SK-N-SH (cell line): ENCODE measurements at places on chromosomes 5 and 9.

GRCh38 chr5:174287761-174288160 lies 242.3 kb downstream of the NSG2 start:
- no peak for DNase-seq

DNA sequence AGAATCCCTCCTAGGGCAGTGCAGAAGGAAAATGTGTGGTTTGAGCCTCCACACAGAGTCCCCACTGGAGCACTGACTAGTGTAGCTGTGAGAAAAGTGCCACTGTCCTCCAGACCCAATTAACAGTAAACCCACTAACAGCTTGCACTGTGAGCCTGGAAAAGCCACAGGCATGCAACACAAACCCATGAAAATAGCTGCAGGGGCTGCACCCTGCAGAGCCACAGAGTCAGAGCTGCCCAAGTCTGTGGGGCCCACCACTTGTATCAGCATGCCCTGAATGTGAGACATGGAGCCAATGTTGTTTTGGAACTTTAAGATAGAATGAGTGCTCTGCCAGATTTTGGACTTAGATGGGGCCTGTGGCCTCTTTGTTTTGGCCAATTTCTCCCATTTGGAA lies 119.8 kb upstream of the CDH9 start:
- DNase-seq: no peak

DNA sequence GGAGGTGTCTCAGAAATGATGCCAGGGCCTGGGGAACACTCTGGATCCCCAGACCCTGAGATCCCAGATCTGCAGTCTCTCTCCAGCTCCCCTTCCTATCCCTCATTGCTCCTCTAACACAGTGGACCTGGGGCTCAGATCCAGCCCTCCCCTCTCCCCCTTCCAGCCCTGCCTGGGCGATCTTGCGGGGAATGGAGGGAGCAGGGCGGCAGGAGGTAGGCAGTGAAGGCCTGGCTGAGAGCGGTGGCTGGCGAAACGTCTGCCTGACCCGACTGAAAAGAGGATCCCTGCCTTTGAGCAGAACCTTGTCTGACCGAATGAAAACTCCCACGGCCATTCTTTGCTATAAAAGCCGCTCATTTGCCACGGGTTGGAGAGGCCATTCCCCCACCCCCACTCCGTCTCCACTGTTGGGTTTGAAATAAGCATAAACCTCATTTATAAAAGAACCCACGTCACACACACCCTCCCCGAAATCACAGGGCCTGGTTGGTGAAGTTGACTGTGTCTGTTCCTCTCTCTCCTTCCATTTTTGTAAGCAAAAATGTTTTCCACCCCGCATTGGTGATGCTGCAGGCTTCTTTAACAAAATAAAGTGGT lies 8.8 kb downstream of the MSX2 start:
- DNase-seq: no peak

DNA sequence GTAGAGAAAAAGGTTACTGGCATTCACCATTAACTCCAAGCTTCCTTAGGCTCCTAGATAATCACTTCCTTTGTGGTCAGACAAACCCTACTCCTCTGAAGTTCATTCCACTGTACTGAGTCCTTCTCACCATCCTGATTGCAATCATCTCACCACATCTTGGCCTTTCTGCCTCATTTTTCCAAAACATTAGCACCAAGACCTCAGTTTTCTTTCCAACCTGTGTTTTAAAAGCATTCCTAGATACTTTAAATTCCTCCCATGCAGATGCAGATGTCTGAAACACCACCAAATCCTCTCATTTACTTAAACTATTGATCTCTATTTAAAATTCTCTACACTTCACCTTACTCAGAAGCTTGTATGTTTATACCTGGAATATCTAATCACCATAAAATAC lies 961.3 kb upstream of the CTNND2 start:
- no peak for DNase-seq

- no peak for DNase-seq
Measured at GRCh38 chr5:40842351-40842750, 1.2 kb downstream of the CARD6 start.

DNA sequence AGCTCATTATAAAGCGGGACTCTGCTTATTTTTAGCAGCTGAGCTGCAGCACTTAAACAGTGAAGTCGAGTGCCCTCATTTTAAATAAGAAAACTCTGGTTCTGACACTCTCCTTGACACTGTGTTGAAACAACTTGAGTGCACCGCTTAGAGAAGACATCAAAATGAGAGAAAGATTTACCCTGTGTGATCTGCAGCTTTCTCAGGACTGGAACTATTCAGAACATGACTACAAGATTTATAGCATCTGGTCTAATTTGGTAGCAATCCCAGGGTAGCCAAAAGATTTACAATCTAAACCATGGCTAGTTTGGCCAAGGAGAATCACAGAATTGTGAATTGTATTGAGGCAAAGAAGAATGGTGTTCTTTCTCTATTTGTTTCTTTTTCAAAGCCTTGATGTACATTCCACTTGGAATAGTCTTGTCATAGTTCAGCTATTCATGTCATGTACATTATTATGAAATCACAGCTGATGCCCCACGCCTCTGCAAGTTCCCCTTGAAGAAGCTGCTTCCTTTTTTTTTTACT lies 38.7 kb downstream of the PLEKHG4B start:
- DNase-seq: no peak

GRCh38 chr9:89576404-89576839 lies 28.4 kb upstream of the GADD45G start:
- peak; percentile 37 for DNase-seq

DNA sequence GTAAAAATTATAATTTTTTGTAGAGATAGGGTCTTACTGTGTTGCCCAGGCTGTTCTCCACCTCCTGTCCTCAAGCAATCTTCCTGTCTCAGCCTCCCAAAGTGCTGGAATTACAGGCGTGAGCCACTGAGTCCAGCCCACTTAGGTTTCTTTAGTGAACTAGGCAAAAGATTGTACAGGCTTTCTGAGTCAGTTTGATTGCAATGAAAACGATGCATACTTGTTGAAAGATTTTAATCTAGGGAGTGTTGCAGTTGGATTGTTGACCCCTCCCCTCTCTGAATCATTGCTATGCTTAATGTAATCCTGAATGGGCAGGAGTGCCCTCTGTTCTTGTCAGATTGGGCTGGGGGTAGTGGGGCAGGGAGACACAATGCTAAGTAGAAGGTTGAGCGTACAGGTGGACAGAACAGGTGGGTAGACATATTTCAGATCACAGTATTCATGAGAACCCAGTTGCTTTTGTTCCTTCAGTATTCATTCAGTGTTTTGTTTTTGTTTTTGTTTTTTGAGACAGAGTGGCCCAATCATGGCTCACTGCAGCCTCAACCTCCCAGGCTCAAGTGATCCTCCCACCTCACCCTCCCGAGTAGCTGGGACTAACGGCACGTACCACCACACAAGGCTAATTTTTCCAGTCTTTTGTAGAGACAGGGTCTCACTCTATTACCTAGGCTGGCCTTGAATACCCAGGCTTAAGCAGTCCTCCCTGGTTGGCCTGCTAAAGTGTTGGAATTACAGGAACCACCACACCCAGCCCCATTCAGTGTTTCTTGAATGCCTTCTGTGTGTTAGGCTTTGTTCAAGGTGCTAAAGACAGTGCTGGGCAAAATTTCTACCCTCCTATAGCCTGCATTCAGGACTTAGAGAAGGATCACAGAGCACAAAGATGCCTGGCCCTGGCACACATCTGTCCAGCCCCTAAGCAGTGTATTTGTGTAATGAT lies 70.1 kb downstream of the KIAA1958 start:
- DNase-seq: no peak

- no peak for DNase-seq
Measured at GRCh38 chr5:152723482-152723881, 318.4 kb upstream of the NMUR2 start.

DNA sequence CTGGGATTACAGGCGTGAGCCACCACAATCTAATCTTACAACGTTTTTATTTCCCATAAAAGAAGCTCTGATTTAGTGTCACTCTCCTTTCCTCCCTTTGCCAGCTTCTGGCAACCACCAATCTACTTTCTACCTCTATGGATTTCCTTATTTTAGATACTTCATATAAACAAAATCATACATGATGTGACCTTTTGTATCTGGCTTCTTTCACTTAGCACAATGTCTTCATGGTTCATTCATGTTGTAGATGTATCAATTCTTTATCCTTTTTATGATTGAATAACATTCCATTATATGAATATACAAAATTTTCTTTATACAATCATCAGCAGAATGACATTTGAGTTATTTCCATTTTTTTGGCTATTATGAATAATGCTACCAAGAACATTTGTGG lies 9.7 kb upstream of the TRIO start:
- DNase-seq: no peak

- no peak for DNase-seq
Measured at GRCh38 chr5:122772446-122772845, 2.4 kb upstream of the SNX2 start.

DNA sequence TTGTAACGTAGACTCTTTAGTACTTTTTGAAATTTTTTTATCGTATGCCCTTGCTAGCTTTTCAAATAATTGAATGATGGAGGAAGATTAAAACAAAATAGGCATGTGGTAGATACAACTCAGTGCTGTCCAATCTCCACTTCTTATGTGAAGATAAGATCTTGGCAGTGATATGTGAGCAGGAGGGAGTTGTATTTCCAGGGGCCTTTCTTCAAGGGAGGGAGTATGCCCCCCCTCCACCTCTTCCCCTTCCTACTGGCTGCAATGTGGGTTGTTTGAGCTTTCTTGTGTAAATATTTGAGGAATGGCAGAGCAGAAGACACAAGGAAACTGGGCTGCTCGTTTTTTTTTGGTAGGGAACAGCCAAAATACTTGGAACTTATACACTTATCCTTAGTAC lies 374.9 kb downstream of the PSAT1 start:
- DNase-seq: no peak

GRCh38 chr9:107274953-107275422 lies 8.1 kb upstream of the RAD23B start:
- DNase-seq: no peak

DNA sequence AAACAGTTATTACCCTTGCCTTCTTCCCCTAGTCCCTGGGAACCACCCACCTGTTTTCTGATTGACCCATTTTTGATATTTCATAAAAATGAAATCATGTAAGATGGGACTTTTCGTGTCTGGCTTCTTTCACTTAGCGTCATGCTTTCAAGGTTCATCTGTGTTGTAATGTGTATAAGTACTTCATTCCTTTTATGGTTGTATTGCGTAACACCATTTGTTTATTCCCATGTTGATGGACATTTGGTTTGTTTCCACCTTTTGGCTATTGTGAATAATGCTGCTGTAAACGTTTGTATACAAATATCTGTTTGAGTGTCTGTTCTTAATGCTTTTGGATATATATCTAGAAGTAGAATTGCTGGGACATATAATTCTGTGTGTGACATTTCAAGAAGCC lies 650.1 kb upstream of the COX7C start:
- DNase-seq: no peak

GRCh38 chr9:71716138-71716909 lies 52.0 kb downstream of the CEMIP2 start:
- peak; percentile 9 for DNase-seq

DNA sequence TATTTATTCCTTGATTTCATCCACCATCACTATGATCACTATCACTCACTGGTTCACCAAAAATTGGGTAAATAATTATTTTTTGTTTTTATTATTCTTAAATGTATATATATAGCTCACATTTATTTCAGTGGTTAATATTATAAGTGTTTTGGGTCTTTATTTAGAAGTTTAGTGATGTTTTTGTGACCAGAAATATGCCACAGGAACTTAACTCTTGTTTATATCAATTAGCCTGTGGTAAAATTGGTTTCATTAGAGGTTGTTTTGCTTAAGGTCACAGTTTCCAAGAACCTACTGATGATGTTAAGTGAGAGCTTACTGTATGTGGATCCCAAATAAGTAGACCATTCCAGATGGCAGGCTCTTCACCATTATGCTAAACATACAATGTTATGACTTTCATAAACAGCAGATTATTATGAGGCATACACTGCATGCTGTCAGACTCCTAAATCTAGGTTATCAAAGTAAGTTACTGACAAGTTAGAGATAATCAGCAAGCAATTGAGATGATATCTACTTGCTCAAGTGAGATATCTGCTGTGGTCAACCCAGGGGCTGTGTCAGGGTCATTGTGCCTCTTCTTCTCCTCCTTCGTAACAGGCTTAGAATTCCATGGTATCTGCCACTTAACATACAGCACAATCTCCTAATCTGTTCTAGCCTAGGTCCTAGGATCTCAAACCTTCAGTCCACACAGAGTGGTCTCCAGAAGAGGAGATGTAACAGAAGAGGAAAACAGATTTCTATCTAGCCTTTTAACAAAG lies 57.6 kb downstream of the NR3C1 start:
- no peak for DNase-seq

GRCh38 chr5:6745706-6746222 lies 32.5 kb downstream of the TENT4A start:
- DNase-seq: peak; percentile 71

DNA sequence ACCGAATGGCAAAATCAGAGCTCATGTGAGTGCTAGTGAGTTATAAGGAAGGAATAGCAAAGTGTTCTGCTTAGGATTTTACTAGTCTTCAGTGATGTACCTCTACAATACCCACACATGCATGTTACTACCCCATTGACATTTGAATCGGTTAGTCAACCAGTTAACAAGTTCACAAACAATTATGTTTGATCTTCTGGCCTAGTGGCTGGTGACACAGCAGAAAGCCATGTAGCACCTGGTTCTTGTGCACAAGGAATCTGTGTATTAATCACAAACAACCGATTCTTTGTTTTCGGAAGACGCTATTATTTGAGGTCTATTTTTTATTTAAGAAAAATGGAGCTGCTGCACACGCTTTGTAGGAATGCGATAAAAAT lies 41.9 kb downstream of the NTRK2 start:
- no peak for DNase-seq

DNA sequence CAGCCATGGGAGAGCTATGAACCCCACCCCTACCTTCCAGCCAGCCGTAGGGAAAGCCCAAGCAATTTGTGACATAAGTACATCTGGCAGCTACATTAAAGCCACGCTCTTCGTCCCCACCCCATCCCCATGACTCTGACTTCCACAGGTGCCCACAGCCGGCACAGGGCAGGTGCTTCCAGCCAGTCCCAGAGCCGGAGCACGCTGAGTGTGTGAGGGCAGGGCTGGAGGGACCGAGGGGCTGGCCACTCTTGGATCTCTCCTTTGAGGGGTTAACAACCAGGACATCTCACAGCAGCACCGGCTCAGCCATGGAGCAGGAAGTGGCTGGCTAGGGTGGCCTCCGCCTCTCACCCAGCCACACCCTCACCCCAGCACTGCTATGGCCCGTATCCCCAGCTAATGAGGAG lies 2.4 kb upstream of the FAM78A start:
- DNase-seq: no peak
